CD4-positive, alpha-beta T cell treated with Interleukin-10 for 1 hour (primary cell): ENCODE measurements at places on chromosomes 7 and 10.

- DNase-seq: no peak
Observed at GRCh38 chr10:86169066-86169465, 197.5 kb downstream of the GRID1 start.

DNA sequence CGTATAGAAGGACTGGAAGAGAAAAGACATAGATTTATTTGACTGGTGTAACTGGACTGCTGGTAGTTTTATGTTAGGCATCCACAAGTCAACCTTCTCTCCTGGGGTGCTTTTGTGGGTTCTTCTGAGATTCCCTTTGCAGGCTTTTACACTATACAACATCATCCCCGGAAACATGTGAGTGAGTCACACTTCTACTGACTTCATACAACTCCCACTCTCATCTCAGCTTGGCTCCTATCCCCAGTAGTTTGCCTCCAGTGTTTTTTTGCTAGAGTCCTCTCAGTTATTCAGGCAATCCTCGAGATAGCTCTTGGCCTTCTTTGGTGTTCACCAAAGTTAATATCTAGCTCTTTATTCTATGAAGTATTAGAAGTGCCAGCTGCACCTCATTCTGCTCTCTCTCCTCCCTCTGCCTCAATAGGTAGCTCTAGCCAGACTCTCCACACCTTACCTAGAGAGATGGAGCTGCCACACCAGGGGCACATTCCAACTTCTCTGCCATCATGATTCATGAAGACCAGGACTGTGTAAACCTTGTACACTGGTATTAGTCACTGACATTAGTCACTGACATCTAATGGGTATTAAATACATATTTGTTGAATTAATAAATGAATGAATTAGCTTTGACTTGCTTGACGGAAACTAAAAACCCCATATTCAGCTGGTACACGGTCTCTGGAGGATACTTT, 281.9 kb downstream of the PPP1R3A start:
- no peak for DNase-seq

GRCh38 chr10:88232029-88232895, 350.9 kb downstream of the RNLS start:
- DNase-seq: no peak

- no peak for DNase-seq
Observed at GRCh38 chr10:14327527-14327926, 3.2 kb downstream of the FRMD4A start.

DNA sequence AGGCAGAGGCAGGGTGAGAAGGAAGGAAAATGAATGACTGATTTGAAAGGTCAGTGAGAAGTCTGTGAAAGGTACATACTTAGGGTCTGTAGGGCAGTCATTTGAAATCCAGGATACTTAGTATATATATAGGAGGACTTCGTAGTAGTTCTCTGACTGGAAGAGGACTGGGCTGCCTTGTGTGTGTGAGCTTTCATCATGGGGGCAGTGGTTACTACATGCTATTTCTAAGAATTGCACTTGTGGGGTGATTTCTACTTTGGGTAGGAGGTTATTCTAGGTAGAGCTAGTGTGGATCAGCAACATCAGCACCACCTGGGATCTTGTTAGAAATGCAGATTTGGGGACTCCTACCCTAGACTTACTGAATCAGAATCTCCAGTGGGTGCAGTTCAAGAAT, 104.1 kb downstream of the AUTS2 start:
- no peak for DNase-seq
